ENCODE measurements at places on chromosomes 7 and 10.

DNA sequence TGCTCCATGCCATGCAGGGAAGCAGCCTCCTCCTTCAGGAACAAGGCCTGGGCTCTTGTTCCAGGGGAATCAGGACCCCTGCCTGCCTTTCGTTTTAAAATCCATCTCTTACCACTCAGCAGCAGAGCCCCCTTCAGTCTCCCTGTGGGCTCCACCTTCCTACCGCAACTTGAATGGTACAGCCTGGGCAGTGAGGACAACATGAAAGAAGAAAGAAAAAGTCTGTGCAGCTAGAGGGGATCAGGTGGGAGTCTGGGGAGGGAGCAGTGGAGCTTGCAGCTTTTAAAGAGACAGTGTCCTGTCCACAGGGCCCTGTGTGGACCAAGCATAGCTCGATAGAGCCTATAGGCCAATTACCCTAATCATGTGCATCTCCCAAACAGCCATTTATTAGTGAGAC lies 3.7 kb downstream of the PLXNA4 start:
- DNase-seq = no peak

- DNase-seq = no peak
These were observed 111.0 kb upstream of the ANTXRL start for GRCh38 chr10:46175831-46176230.

DNA sequence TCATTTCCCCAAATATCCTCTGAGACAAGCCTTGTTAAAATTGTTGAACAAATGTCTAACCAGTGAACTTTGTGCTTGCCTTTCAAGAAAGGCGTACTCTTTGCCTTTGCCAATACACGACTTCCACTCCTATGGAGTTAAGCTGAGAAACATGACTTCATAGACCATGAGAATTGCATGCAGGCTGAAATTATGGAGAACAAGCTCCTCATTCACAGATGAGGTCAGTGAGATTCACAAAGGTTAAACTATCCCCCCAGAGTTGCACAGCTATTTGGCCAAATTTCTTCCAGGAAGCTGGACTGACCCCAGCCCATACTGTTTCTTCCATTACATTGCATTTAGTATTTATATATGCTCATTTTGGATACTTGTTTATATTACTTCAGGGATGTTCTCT lies 221.4 kb upstream of the SEMA3C start:
- no peak for DNase-seq

DNA sequence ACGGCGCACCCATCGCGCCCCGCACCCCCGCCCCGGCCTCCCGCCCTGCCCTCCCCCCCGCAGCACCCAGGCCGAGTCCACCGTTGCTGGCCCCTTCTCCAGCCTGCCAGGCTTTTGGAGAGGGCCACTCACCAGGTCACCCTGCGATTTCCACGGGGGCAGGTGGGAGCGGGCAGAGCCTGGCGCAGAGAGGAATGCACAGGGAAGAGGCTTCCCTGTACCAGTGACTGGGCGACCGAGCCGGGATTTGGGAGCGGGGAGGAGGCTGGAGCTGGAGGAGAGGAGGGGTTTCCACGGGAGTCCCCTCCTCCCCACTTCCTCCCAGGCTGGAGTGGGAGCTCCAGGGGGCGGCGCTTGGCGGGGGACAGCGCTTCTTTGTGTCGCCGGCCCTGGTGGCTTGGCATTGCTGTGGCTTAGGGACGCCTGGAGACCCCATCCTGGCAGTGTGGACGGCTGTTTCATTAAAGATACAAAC lies 19.3 kb downstream of the TCAF1 start:
- DNase-seq = peak; percentile 78

GRCh38 chr7:82183634-82184033 lies 259.9 kb downstream of the CACNA2D1 start:
- peak; percentile 92 for DNase-seq

GRCh38 chr7:155340721-155341120 lies 43.0 kb downstream of the INSIG1 start:
- no peak for DNase-seq

All from cardiac fibroblast (primary cell).